ENCODE measurements at places on chromosomes 4 and X.

DNA sequence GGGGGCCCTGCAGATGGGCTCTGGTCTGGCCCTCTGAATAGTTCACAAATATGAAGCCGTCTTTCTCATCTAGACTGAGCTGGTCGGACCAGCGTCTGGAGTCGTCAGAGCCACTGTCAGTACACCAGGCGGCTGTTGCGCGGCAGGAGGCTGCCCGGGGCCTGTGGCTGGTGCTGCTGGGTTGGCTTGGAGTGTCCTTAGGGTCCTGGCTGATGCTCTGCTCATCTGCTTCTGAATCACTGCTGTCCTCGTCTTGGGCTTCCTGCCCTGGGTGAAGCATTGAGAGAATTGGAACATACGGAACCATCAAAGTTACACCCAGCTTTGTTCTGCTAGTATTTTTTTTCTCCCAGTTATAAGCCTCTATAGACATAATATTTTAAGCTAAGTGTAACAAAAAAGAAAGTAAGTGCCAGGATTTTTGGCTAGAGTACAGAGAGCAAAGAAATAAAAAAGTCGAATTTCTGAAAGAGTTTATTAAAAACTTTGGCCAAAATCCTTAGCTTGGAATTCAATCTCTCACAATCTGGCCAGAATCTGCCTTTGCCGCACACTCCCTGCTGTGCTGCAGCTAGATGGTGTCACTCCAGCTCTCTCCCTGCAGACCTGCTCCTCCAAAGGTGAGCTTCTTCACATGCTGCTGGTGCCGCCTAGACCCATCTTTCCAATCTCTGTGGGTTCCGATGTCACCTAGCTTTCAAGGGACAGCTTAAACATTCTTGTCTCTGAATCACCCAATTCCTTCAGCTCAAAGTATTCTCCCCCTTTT, 96.2 kb downstream of the CDS1 start:
- no peak for DNase-seq

DNA sequence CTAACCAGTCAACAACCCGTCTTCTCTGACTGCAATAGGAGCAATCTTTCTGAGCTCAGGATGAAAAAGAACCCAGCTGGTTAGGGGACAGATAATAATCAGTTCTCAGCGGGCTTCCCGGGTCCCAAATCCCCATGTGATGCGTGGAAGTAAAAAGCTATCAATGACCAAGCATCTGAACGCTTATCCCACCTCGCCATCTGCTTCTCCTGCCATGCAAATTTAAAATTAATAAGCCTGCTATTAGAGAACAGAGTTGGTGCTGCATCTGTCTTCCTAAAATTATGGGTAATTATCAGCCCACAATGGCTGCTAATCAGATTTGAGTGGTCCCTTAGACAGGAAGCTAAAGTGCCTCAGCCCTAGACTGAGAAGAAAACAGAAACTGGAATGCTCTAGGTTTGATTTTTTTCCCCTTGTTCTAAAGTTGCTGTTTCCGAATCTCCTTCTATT, 37.5 kb downstream of the AFAP1 start:
- no peak for DNase-seq

DNA sequence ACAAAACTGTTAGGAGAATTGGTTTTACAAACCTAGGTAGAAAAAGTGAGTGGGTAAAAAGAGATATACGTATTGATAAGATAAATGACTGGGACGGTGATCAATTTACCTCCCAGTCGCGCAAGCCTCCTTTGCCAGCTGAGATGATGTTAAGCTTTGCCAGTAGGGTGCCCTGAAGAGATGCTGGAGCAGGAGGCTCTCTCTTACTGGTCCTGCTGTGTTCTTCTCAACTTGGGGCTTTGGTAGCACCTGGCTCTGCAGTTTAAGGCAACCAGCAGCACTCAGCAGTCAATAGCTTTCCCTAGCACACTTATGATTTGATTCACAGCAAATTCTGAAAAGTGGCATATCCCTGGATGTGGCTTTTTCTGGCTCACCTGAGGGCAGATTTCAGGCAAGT, 1461.7 kb downstream of the ADGRL3 start:
- DNase-seq: no peak

- DNase-seq: no peak
These were observed 832 bp upstream of the EVC2 start for GRCh38 chr4:5709207-5709575.

GRCh38 chrX:132704769-132705168, 215.9 kb upstream of the MBNL3 start:
- DNase-seq: no peak

- no peak for DNase-seq
These were observed 77.3 kb downstream of the ARSJ start for GRCh38 chr4:113901994-113902787.

DNA sequence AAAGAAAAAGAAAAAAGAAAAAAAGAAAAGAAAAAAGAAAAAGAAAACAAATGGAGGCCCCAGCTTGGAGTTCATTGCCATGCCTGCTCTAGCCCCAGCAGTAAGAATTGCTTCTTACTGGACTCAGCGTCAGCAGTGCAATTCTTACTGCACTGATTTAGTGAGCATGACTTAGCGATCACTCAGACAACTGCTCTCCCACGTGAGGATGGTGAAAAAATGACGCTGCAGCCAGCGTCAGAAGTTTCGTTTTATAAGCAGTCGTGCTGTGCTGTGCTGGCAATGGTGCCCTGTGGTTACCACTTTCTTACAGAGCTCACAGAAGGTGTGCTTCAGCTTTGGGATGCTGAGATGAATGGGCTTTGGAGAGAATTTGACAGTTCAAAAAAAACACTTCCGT, 68.3 kb upstream of the DDX3X start:
- peak; percentile 67 for DNase-seq

- DNase-seq: peak; percentile 48
These were observed 248.9 kb upstream of the UGT8 start for GRCh38 chr4:114349543-114350175.

DNA sequence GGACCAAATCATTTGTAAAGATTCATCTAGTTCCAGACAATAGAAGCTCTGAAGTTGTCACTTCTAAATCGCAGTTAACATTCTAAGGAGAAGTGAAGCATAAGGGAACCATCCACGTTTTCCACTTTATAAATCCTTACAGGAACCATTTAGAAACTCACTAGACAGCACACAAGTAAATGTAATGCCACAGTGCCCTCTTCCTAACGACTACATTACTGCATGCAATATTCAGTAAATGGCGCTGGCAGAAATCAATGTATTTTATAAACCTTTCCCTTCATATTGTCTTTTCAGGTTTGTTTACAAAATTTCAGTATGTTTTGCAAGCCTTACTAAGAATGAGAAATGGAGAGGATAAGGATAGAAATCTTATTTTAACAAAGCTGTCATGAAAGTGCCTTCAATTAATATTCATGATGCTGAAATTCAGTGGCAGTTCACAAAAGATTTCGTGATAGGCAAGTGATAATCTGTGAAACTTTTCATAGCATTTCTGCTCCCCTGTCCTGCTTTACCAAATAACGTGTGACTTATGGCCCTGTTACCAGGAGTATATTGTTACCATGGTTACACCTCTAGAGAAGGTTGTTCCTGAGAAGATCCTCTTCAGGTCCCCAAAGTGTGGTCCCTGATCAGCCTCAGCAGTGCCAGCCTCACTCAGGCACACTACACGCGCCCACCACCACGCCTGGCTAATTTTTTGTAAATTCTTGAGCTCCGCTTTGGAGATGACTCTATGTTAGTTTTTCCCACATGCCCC, 54.2 kb downstream of the TMA16 start:
- DNase-seq: peak; percentile 35

GRCh38 chrX:17373337-17373736, 1.7 kb upstream of the NHS start:
- no peak for DNase-seq

- peak; percentile 86 for DNase-seq
These were observed 920 bp downstream of the SETD7 start for GRCh38 chr4:139554893-139555704.

GRCh38 chr4:6727081-6727942, 11.3 kb downstream of the BLOC1S4 start:
- peak; percentile 45 for DNase-seq

DNA sequence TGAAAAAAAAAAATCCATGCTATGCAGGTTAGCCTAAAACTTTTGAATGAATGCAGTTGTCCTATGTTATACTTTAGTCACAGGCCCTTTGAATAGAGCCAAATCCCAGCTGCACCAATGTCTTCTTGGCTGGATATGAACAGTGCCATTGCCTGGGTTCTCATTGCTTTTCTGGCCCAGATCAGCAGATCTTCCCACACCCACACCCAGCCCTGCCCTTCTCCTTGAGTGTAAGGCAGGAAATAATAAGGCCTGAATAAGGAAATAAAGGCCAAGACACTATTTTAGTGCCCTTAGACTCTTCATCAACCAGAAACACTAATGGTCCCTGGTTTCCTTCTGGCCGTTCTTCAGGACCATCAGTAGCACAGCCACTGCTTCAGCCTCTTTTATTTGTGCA, 66.6 kb downstream of the USP38 start:
- no peak for DNase-seq

Data from astrocyte (in vitro differentiated cells and primary cell).